ENCODE measurements at places on chromosomes 7 and 10.

DNA sequence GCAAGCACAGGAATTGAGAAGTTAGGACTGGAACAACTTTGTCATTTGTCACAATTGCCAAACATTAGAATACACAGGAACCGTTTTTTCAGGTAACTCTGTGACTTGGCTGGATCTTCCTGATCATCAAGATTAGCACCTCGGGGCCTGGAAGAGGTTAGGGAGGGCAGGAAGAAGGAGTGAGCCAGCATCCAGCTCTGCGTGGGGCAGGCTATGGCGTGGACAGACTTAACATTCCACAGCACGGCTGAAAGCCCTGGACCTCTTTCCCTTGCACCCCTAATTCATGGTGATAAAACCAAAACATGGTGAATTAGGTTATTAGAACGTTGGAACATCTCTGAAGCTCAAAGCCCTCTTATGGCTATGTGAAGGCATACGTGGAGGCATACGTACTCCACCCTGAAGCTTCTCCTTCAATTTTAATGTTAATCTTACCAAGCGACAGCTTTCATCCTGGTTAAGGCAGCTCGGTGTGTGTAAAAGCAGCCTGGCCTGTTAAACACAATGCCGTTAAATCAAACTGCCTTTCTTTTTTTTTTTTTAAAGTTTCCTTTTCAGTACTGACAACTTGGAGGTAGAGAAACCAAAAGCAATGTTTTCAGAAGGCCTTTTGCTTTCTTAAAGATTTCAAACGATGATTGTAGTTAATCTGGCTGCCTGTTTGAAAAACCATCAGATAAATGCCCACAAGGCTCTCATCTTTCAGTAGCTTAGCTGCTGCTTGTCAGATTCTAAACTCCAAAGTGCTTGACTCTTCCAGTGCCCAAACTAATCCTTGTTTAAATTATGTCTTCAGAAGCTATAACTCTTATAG lies 4.5 kb downstream of the GRK5 start:
- DNase-seq: no peak

GRCh38 chr7:118259115-118259514 lies 34.6 kb downstream of the ANKRD7 start:
- no peak for DNase-seq

DNA sequence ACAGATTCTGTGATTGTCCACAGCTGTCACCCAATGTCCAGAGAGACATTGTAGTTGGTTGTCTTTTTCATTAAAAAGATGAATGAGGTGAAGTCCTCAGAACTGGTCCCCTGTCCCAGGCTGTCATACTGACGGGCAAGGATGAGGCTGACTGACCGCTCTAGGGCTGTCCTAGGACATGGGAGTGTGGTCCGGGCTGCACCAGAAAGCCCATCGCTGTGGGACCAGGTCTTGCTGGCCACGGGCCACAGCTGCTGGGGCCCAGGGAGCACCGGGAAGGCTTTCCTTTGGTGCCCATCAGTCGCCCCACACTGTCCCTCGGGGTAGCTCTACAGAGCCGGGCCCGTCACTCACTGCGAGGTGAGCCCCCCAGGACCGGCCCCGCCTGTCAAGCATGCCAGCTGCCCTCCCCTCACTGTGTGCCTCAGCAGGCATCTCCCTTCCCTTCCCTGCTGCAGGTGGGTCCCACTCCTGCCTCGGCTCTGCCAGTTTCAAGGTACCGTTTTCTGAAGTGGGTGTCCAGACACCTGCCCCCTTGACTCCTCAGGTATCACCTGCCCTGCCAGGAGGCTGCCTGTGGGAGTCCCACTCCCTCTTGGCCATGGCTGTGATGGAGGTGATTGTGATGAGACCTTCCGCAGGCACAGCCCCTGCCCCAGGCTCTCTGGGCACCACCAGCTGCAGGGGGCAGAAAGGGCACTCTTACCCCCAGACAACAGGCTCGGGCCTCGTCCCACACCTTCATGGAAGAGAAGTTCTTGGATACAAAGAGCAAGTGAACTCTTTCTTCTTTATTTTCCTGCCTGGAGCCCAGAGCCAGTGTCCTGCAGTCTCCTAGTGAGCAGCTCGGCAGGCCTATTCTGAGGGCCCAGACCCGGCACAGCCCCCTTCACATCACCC lies 21.7 kb downstream of the LRRC27 start:
- DNase-seq: no peak

GRCh38 chr7:22731766-22732165 lies 4.8 kb downstream of the IL6 start:
- no peak for DNase-seq

- DNase-seq: no peak
These were observed 516.9 kb downstream of the GLRX3 start for GRCh38 chr10:130652964-130653578.

DNA sequence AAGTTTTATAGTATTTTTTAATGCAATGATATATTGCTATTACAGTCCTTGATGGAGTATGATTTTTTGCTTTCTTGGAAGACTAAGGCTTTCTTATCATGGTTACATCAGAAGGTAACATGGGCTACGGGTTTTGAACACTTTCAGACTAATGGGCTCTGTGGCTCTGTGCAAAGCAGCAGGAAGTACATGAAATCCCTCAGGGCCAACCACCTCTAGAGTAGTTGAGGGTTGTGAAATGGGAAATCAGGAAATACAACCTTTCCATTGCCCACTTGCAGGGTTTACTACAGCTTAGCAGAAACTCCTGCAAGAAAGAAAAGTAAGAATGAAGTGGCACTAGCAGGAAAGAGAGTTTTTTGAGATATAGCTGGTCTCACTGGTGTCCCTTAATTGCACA lies 853.5 kb downstream of the KCNMA1 start:
- no peak for DNase-seq

- DNase-seq: no peak
These were observed 150.9 kb upstream of the GHITM start for GRCh38 chr10:83988435-83988834.

Measured in AG09319 (cell line).